ENCODE measurements at places on chromosomes 6 and 20.

DNA sequence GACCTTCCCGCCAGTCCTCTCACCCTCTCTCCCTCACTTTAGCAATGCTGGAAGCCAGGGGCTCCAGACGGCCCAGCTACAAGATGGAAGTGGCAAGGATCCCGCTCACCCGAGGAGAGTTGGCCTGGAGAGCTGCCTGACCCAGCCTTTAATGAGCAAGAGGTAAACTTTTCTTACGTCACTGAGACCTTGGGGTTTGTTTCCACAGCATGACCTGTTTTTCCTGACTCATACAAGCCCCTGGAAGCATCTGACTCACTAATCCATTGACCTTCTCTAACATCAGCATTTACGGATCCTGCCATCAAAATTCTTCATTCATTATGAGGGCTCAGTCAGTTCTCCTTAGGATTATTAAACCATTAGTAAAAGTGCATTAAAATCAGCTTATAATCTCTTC, 120.4 kb downstream of the MYLK4 start:
- DNase-seq = peak; percentile 89

DNA sequence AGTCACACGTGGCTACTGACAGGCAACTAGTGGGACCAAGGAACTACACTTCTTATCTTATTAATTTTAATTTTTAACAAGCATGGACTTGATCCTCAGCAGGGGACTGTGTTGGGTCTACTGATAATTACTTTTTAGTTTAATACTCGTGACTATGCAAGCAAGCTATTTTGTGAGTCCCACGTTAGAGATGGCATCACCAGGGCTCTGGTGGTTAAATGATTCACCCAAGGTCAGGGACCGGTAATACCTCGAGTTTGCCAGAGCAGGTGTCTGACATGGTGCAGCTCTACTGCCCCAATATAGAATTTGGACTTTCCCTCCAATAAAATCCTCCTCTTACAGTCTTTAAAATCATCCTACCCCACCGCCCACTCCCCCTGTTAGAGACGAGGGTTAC, 98.6 kb upstream of the RIN2 start:
- no peak for DNase-seq

GRCh38 chr6:168052291-168052891, 26.6 kb downstream of the FRMD1 start:
- no peak for DNase-seq

DNA sequence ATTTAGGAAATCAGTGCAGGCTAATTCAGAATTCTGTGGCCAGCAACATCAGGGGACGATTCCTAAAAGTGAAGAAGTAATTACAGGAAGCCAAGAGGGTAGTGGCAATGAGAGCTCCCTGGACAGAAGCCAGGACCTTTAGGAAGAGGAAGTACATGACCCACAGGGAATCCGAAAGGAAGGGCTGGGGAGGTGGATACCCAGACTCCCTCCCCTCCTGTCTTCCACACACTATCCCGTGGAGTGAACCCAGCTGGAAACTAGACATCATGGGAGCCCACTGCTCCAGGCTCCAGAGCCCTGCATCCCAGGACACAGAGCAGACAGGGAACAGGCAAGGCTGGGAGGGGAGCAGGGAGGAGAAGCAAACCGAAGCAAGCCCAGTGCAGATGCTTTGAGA, 83.0 kb downstream of the SNX5 start:
- no peak for DNase-seq

DNA sequence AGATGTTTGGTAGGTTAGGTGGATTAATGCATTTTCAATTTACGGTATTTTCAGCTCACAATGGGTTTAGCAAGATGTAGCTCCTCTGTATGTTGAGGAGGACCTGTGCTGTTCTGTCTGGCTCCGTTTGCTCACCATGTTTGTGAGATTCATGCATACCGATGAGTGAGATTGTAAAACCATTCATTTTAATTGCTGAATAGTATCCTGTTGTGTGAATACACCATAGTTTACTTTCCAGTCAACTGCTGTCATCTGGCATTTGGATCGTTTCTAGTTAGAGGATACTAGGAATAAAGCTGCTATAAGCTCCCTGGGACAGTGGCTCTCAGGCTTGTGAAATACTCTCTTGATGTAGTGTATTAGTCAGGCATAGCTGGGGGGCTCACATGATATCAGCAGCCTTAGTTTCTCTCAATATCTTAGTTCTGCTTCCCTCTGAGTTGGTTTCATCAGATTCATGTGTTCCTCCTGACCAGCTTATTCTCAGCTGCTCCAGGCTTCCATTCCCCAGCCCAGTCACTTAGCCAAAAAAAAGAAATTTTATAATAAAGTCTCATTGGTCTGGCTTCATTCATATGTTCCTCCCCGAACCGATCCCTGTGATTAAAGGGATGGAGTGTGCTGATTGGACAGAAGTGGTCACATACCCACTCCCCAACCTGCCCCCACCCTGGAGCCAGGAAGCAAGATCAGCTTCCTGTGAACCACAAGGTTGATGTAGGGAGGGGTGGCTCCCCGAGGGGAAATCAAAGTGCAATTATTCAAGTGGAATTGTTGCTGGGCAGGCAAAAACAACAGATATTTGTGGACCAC, 10.9 kb upstream of the B4GALT5 start:
- no peak for DNase-seq

- no peak for DNase-seq
These were observed 386.9 kb downstream of the CDH26 start for GRCh38 chr20:60345106-60345505.

DNA sequence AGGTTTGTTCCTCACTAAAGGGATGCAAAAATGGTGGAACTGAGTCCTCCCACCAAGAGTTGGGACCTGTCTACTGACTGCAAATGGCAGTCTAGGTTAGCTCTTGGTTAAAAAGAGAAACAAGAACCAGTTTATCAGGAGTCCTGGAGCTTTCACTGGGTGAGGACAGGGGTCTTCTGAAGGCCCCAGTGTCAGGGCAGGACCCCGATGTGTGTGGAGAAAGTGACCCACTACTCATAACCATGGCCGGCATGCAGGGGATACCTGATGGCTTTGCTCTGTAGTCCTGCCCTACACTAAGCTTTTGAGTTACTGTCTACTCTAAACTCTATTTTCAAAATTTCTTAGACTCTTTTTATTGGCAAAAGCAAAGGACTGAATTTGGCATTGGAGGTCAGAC, 220.5 kb downstream of the ANKRD60 start:
- DNase-seq = no peak

DNA sequence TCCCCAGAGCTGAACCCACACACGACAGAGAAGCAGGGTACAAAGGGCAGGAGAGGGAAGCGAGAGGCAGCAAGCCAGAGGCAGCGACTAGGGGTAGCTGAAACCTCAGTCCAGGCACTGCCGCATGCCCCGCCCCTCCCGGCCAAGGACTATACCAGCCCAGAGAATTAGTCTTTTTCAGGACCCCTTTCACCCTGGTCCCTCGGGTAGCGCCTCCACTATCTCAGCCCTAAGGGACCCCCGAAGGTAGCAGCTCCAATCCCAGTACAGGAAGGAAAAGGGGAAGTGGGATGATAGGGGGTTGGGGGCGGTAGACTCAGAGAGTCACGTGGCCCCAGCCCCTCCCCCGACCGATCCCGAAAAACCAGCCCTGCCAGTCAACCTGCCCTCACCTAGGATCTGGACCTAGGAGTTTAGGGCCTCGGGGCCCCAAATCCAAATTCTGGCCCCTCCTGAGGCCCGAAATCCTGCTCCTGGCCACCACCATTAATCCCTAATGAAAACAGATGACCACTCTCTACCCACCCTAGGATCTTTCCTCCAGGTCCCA, 1.3 kb downstream of the RGL2 start:
- DNase-seq = peak; percentile 81

DNA sequence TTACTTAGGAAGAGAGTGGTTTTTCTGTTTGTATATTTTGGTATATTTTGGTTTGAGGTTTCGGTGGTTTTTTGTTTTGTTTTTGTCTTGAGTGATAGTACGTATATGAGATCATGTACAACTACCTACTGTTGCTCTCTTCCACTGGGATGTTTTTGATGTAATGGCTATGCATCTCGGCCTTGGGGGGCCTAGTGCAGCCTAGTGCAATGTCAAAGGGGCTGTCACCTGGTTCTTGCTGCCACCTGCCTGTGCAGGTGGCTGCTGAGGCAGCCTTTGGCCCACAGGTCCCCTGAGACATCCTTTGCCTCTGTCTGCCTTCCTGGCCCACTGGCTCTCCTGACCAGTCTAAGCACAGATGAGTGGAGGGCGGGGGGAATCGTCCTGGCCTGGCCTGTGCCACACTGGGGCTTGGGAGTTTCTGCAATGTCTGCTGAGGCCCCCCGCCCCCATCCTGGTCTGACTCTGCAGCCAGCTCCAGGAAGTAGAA, 546.6 kb downstream of the CD83 start:
- no peak for DNase-seq

DNA sequence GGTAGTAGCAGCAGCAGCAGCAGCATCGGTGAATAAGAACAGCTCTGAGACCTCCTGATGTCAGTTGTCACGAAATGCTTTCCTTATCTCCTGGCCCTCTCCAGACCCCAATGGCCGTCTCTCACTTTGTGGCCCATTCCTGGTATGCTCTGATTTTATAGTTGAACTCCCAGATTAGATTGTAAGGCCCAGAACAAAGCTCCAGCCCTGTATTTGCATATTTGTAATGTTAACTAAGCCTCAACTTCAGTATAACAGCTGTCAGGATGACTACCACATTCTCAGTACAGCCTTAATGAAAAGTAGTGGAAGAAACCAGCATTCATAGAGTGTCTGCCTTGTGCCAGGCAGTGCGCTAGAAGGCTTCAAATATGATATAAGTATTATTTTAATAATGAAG, 180.9 kb downstream of the SASH1 start:
- DNase-seq = no peak

- no peak for DNase-seq
These were observed 4.0 kb upstream of the GABRR1 start for GRCh38 chr6:89221129-89221528.

DNA sequence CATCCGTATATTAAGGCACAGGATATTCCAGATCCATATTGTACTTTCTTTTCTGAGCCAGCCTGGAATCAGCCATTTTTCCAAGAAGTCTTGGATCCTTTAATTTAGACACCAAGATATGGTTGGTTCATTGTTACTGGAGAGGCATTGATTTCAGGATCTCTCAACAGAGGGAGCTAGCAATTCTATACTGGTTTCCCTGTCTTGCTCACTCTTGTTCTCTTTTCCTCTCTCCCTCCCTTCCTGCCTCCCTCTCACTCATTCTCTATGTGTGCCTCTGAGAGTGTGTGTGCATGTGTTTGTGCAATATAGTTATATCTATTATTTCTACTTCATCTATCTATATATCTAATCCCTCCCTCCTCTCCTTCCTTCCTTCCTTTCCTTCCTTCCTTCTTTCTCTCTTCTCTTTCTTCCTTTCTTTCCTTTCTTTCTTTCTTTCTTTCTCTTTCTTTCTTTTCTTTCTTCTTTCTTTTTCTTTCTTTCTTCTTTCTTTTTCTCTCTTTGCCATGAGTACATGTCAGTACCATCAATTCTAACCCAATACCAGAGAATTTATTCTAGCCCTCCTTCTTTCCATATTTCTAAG, 299.1 kb downstream of the EPHA7 start:
- no peak for DNase-seq

DNA sequence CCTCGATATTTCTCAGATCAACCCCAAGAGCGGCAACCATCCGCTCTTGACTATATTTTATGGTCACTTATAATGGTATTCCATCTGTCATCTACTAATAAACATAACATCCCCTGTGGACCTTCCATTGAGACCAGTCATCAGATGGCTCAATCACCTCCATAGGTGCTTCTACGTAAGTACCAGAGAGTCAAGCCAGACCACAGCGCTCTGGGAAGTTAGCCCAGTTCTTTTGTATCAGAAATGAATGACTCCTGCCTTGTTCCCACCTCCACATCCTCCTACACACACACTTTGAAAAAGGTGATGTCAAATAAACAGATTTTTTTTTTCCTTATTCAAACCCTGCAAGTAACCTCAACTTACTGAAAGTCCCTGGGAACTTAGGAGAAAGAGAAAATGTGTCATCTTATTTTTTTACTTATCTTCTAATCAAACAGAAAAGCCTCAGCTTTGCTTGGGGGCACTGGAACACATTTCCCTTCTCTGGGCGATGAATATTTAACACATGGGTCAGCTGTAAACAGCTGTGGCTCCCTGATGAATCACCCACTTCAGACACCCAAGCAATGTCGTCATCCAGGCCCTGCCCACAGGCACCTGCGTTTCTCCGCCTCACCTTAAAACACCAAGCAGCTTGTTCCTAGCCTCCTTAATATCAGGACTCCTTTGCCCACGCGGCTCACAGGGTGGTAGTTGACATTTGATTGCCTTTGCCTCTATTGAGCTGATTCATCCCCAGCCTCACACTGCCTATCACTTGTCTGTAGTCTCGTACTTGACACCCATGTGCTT, 121.4 kb upstream of the LY86 start:
- no peak for DNase-seq

DNA sequence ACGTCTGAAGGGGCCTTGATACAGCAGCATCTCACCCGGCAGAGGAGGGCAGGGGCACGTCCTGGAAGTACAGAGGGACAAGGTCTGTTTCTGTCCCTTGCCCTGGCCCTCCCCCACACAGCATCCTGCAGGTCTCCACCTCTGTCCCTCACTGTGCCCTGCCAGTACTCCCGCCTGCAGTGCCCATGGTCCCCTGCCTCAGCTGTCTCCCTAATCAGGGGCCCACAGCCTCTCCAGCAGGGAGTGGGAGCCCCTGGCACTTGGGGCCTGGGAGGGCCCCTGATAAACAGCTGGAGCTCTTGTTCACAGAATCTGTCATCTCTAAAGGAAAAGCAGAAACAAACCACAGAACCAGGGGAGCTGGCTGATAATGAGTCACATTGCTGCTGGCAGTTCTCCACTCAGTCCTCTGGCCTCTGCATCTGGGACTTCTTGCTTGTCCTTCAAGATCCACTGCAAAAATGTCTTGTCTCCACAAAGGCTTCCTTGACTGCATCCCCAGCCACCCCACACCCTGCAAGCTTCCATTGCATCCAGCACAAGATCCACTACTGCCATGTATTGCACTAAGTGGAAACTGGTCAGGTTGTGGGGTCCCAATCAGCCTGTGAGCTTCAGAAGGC, 33.2 kb upstream of the TAF8 start:
- peak; percentile 10 for DNase-seq

- no peak for DNase-seq
These were observed 61.8 kb upstream of the LAMA2 start for GRCh38 chr6:128821116-128821515.

DNA sequence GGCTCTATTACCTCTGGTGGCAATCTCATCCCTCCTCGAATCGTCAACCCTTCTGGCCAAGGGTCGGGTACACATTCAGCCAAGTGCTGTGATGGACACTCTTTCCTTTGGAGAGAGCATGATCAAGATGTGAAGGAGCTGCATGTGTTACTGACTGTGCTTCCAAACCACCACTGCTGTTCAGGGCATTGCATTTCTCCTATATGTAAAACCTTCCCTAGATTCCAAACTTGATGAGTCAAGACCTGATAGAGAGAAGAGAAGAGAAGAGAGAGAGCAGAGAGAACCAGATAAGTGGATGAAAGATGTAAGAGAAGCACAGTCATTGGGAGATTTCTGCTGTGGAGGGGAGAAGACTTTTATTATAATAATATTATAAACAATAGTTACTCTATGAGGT, 162.2 kb downstream of the KCNQ5 start:
- DNase-seq = no peak

GRCh38 chr6:43702534-43703440, 15.2 kb upstream of the MRPS18A start:
- DNase-seq = peak; percentile 97

GRCh38 chr20:63700199-63701050, 4.0 kb downstream of the TNFRSF6B start:
- peak; percentile 80 for DNase-seq

Measured in posterior vena cava (tissue), 2 donors.